HFF-Myc (cell line): ENCODE measurements at places on chromosomes 4 and X.

- no peak for DNase-seq
Observed at GRCh38 chrX:53337101-53337500, 55.7 kb upstream of the IQSEC2 start.

- DNase-seq, result no peak
Observed at GRCh38 chr4:159937595-159937994, 834.7 kb downstream of the RAPGEF2 start.

DNA sequence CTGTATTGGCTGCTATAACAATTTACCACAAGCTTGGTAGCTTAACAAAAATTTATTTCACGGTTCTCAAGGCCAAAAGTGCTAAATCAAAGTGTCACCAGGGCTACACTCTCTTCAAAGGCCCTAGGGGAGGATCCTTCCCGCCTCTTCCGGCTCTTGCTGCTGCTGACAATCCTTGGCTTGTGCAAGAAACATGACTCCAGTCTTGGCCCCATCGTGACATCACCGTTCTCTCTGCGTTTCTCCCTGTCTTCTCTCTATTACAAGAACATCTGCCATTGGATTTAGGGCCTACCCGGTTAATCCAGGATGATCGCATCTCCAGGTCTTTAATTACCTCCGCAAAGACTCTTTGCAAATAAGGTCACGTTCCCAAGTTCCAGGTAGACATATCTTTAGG is 10.4 kb upstream of the CLCN4 start:
- no peak for DNase-seq

DNA sequence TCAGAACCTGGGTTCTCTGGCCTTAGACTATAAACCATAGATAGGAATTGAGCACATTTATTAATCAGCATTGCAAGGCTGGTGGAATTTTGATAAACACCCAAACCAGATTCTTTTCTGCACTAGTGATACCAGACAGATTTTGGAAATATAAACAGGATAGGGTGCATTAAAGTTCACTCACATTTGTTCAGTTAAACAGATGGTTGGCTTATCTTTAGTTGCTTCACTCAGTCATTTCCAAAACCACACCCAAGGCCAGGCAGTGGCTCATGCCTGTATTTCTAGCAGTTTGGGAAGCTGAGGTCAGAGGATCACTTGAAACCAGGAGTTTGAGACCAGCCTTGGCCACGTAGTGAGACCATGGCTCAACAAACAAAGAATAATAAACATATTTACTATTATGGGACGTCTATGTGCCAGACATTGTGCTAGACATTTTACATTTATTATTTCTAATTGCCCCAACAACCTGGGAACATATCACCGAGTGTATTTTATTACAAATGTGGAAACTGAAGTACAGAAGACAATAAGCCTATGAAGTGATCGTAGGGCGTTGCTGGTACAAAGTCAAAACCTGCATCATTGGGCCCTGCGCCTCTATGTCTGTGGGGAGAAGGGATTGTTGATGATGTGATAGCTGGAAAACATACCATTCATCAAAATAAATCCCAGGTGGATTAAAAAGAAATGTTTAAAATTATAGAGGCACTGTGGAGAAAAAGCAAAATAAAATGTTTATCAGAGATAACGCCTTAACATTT is 15.0 kb downstream of the ADD1 start:
- no peak for DNase-seq

DNA sequence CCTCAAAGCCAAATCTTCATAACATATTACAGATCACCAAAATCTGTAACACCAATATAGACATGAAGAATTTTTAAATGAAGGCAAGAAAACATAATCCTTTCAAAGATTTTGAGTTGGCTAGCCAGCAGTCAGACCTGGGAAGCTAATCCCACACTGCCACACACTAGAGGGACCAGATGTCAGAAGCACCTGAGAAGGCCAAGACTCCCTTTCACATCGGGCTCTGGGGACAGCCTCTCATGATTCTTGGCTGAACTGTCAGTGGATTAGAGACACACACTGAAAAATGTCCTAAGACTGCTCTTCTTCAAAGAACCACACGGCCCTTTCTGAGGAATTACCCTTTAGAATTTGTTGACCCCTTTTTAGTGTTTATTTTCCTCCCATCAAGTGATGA is 28.2 kb upstream of the SPATA4 start:
- no peak for DNase-seq

DNA sequence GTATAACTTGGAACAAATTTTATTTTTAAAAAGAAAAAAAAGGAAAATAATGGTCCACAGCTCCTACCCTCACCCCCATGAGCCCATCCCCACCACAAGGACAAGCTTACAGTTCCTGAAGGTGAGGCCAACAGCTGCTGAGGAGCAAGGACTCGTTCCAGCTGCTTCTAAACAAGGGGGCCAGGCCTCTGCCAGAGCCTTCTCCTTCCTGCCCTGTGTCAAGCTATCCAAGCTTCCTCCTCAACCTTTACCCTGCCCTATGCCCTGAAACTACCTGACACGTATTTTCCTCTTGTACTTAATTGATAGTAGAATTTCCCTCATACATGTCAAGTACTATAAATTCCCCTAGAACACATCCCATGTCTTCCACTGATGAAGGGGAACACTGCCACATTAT is 8.8 kb downstream of the SH3D19 start:
- DNase-seq, result no peak

DNA sequence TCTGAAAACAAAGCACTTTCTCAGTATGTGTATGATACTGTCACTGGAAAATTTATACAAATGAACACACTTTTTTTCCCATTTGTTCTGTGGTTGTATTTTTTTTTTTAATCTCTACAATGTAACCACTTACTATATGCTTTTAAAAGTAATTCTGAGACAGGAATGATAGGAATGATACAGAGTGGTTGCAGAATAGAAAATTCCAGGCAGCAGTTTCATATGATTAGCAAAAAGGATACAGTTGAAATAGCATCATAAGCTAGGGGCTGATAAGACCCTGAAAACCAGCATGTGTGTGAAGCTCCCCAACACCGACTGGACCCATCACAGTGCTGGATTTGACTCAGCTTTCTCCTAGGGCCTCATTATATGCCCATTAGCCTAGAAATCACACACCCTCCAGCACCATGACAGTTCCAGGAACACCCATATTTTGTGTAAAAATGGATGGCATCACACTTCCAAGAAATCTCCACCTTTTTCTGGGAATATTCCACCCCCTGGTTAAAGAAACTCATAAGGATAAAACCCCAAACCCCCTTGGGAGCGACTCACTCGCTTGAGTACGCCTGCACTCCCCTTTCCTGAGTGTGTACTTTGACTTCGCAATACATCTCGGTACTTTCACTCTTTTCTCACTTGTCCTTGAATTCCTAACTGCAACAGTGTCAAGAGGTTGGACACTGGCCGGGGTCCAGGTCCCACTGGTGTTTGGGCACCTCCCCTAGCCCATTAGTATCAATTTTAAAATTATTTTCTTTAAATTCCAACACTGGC is 77.4 kb upstream of the AGA start:
- DNase-seq, result no peak
